Kasumi-1 (cell line): ENCODE measurements at places on chromosomes 6 and 20.

DNA sequence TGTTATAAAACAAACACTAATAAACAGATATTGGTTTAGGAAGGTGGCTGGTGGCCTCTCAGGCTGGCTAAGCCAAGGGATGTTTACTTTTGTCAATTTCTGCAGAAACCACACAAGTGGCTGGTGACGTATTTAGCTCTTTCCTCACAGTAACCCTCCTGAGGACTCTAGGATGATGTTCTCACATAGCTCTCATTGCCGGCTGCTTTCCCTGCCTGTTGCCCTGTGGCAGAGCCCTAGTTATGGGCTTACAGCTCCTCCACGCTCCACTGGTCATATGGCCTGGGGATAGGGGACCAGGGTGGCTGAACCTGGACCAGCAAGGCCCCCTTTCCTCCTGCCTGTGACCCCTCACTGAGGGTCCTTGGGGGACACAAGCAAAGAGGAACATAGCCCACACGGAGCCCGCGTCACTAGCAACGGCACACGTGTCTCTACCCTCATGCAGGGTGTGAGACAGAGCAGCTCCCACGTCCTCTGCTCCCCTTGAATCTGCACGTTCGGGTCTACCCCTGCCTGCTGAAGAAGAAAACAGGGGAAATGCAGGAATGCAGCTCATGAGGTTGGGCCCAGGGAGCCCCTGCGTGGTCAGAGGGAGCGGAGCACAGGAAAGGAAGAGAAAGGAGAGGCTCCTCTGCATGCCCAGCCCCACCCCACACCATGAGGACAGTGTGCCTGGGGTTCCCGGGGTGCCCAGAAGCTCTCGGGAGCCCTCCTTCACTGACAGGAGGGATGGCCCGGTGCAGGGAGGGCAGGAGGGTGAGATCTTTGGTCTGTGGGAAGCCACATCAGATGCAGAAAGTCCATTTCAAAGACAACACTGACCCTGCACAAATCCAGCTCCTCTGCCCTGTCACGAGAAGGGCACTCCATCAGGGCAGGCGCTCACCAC lies 13.9 kb downstream of the RAMACL start:
- DNase-seq, result no peak

DNA sequence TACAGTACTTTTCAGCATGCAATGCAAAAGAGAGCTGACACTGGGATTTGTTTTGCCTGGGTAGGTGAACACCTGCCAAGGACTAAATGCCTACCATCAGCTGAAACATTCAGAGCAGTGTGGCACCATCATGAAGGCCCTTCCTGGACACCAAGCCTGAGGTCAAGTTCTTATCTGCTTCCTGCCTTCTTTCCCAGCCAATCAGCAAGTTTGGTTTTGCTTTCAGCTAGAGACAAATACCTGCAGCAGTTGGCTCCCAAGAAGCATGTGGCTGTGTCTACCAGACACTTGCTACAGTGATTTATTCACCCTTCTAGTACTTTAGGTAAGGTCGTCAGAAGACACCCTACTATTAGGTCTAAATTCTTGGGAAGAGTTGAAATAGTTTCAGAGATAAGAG lies 112.8 kb downstream of the TBX18 start:
- DNase-seq, result no peak

DNA sequence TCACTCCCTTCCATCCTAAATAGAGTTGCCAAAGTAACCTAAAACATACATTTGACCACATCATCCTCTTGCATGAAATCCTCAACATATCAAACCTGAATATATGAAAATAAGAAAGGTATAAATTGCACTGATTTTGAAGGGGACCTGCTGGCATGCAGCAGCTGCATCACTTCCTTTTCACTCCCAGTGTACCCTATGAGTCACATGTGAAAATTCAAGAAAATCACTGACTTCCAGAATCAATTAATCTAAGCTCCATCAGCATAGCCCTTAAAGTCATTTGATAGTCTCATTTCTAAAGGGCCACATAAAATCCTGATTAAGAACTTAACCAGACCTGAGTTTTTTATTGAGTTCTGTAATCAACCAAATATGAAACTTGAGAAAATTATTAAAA lies 24.3 kb downstream of the SNX14 start:
- DNase-seq, result no peak

DNA sequence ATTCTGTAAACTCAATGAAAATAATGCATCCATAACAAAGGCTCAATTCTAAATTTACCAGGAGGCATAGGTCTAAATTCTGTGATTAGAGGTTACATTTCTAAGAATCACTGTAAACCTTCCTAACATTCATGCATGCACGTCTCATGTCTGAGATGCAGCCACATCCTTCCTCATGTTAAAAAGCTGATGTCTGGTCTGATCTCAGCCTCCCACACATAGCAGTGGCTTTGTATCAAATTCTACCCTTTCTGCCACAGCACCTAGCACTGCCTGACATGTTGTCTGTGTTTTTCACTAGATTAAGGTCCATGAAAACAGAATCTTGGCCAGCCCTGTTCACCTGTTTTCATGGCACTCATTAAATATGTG lies 171.1 kb downstream of the WDR27 start:
- DNase-seq, result peak; percentile 34

- DNase-seq, result no peak
These were observed 56.7 kb upstream of the PNRC1 start for GRCh38 chr6:89023591-89024441.

GRCh38 chr6:113893866-113894265 lies 36.7 kb downstream of the MARCKS start:
- DNase-seq, result no peak

GRCh38 chr6:47132724-47133123 lies 90.6 kb upstream of the ADGRF1 start:
- DNase-seq, result no peak

- no peak for DNase-seq
These were observed 9.8 kb downstream of the OGFRL1 start for GRCh38 chr6:71298459-71298858.

- DNase-seq, result no peak
These were observed 30.3 kb downstream of the CD83 start for GRCh38 chr6:14147891-14148290.

- no peak for DNase-seq
These were observed 218.9 kb upstream of the PRDM1 start for GRCh38 chr6:105867277-105867676.

- no peak for DNase-seq
These were observed 284.5 kb upstream of the GJE1 start for GRCh38 chr6:141848029-141848890.

DNA sequence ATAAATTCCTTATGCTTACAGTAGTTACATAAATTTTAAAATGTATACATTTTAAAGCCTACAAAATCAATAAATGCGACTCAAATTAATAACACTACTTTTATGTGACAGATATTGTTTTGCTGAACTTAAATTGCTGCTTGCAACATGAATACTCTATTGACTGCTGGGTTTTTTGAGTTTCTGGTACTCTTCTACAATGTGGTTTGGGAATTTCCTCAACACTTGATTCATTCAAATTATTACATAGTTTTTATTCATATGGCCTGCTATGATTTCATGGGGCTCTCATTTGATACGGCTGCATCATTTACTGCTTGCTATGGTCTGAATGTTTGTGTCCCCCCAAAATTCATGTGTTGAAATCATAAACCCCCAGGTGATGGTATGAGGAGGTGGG lies 2.3 kb upstream of the TXLNB start:
- no peak for DNase-seq

GRCh38 chr6:133983099-133983939 lies 30.3 kb downstream of the TBPL1 start:
- DNase-seq, result peak; percentile 91

DNA sequence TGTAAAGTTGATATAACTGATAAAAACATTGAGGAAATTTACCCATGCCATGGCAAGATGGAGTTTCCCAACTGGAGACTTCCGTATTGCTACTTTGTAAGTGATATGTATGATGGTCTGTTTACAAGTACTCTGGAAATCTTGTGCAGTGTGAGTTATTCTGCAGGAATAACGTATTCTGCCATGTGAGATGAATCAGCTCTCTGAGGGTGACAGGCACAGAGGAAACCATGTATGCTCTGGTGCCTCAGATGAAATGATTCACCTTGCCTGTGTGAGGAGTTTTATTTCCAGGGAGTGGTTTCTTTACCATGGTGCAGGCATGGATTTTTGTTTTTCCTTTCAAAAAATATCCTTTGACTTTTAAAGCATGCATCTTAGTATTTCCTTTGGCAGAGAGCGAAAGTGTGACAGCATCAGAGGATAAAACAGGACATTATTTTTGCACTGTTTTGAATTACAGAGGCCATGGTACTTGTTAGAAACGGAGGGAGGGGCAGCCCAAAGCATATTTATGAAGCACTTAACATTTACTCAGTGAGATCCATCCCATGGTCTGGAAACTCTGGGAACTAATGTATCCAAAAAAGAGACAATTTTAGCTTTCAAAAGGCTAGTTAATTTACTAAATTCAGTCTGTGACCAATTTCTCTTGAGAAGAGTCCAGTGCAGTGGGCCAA lies 36.0 kb upstream of the MTRF1L start:
- no peak for DNase-seq

DNA sequence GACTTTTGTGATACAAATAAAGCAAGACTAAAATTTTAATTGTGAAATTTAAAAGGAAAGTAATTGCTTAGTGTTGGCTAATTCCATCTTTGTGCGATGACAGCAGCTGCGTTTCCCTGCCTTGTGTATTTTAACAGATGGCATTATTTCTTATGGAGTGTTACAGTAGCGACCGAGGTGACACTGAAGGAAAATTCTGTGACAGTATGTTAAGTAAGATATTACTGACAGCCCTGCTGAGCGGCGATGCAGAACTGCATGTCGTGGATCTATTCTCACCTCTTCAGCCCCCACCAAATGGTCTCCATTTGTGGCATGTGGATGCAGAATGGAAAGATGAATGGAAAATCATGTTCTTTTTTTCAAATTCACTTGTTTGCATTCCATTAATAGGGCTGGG lies 289.4 kb downstream of the RNF144B start:
- no peak for DNase-seq

DNA sequence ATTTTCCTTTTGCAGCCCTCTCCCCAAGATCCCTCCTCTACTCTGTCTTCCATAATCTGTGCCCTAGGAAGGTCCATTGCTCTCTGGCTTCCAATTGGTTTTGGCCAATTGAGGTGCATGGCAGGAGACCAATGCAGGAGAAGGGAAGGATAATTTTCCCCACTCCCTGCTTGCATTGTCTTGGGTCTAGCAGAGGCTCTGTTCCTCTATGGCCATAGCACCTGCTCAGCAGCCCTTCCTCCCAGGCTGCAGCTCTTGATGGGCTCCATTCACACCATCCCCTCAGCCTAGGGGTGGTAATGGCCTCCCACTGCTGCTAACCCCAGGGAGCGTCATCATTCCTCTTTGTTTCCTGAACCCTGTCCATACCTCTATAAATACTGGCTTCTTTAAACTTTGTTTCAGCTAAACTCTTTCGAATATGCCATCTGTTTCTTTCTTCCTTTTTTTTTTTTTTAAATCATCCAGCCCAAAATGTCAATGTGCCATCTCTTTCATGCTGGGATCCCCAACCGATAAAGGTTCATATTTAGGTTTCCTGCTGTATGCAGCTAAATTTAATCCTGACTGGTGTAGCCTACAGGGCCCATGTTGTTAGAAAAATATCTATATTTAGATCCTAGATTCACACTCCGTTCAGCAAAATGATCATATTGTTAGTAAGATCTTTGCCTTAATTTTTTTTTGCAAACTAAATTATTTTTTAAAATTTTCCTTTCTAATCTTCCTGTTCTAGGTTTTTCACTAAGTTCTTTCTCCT lies 63.8 kb downstream of the HECA start:
- DNase-seq, result peak; percentile 40

DNA sequence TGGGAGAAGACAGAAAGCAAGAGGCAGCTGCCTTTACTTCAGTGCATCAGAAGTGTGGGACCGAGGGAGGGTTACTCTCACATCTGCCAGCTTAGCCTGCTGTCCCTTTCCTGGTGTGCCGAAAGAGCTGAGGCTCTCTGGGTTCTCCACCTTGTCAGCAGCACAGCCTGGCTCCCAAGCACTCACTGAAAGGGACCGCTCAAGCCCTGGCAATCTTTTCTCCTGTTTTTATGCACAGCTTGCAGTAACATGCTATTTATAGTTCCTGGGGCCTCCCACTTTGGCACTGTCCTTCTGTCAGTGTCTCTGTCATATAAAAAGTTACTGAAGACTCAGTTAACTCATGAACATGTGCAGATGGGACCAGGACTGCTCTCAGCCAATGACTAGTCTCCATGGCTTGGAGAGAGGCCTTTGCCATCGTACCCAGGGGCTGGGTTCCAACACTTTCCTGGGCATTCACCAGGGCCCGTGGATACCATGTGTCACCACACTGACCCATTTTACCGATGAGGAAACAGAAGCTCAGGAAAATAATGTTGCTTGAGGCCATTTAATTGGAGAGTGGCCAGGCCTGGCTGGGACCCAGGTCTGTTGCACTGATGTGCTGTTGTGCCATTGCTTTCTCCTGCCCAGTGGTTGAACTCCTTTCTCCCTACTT lies 46.2 kb downstream of the PANK2 start:
- no peak for DNase-seq

DNA sequence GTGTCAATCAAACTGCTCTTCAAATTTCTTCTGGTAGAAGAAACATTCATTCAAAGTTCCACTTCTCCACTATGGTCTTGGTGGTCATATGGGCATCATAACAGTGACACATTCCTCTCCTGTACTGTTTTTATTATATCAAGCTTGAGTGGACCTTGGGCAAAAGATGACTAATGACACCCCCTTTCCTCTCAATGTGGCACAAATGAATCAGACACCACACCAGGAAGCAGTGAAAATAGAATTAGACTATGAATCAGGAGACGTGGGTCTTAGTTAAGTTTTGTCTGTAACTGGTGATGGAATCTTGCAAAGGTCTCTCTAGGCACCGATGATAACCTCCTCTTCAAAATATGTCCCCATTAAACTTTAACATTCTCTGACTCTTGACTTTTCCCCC lies 9.0 kb upstream of the NRSN1 start:
- DNase-seq, result no peak

DNA sequence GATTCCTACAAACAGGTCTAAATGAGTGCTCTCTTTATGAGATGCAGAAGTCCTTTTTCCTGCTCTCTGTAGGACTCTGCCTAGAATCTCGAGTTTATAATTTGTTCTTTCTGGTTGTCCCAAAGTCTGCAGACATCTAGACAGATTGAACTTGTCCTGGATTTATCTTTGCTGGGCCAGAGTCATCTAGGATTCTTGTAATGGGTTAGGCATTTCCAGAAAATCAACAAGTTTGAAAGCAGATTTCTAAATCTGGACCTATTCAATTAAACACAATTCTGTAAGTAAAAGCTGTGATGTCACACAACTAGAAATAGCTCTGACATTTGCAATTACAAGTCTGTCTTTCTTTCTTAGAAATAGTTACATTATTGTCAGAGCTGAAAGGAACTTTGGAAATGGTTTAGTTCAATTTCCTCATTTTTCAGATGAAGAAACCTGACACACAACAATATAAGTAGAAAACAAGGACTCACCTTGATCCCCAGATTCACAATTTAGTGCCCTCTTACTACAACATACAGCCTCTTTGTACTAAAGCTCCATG lies 4.2 kb upstream of the RSPO3 start:
- DNase-seq, result no peak

GRCh38 chr6:79536585-79536953 lies 661 bp downstream of the LCA5 start:
- DNase-seq, result no peak

GRCh38 chr6:1856381-1856780 lies 246.7 kb downstream of the FOXC1 start:
- DNase-seq, result no peak

GRCh38 chr6:66189915-66190314 lies 482.9 kb upstream of the EYS start:
- DNase-seq, result no peak
